CD4-positive, alpha-beta T cell treated with Interleukin-17A for 1 hour (primary cell): ENCODE measurements at places on chromosomes 3 and 15.

DNA sequence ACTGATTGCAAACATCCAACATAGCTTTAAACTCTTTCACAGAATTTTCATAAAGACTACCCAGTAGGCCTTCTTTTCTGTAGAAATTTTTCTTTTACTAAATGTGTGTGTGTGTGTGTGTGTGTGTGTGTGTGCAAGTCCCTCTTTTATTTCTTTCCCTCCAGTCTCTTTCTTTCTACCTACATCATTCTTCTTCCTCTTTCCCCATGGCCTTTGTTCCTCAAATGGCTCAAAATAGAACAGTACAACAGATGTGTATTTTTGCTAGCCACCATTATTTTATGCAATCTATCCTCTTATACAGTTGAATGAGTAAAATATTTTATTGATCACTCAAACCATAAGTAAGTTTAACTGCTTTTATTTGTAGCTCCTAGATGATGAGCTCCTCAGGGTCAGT is 76.4 kb downstream of the USF3 start:
- no peak for DNase-seq

DNA sequence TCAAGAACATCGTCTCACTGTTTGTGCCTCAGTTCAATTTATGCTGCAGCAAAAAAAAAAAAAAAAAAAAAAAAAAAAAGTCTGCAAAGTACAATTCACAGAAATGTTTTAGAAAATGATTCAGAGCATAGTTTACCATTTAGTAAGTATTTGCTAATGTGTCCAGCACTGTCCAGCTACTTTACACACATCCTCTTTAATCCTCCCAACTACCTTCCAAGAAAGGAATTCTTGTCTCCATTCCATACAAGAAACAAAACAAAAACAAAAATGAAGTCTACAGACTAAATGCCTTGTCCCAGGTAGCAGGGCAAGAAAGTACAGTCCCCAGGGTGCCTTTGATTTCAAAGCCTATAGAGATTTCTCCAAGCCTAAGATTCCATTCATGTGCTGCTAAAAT is 38.9 kb upstream of the SNTN start:
- no peak for DNase-seq

GRCh38 chr3:60630953-60631352 is 620.3 kb downstream of the FHIT start:
- DNase-seq, result no peak

DNA sequence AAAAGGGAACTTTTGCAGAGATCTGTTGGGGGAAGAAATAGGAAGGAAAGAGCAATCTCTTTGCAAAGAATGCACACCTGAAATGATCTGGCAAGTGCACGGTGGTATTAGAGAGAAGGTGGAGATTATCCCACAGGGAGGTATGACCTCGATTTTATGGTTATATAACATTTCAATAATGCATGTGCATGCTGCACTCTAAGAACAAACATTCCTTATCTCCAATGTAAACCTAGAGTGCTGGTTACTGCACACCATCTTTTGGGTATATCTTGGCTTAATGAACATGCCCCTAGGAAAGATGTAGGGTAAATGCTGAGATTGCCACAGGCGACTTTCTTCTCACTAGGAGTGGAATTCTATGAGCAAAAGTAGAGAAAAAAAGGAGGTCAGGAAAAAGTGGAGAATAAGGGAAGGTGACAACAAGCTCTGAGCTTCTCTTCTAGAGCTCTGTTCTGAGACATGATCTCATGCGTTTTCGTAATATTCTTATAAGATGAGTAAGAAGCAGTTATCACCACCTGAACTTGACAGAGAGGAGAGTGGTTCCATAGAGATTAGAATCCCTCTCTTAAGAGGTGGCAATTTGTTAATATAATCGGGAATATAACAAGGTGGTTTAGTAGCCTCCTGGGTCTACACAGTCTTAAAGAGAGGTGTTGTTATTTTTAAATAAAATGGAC is 117.5 kb upstream of the TMC3 start:
- no peak for DNase-seq

- no peak for DNase-seq
Measured at GRCh38 chr3:68206524-68207117, 552.2 kb upstream of the SUCLG2 start.
